Glutamatergic neuron (in vitro differentiated cells): ENCODE measurements at places on chromosomes 4 and X. TPM values are rescaled to one million over a fixed set of nuclear protein-coding genes. Genes with fewer than 3 reads are reported as not detected.

CEP44 gene
- total RNA-seq, result 29.0 TPM

HELQ gene
- 11.7 TPM for total RNA-seq

DNA sequence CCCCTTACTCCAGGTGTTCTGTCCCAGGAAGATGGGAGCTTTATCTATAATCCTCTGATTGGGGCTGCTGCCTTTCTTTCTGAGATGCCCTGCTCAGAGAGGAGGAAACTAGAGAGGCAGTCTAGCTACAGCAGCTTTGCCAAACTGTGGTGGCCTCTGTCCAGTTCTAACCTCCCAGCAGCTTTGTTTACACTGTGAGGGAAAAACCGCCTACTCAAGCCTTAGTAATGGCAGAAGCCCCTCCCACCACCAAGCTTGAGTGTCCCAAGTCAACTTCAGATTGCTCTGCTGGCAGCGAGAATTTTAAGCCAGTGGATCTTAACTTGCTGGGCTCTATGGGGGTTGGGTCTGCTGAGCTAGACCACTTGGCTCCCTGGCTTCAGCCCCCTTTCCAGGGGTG lies 394.9 kb upstream of the PABPC5 start:
- DNase-seq, result no peak

GPR143 gene
- total RNA-seq, result not detected

GRCh38 chr4:176413171-176413570 lies 93.4 kb downstream of the SPCS3 start:
- DNase-seq, result no peak

GRCh38 chrX:129649268-129650182 lies 5.2 kb downstream of the APLN start:
- DNase-seq, result no peak

GPAT3 gene
- not detected for total RNA-seq

GRCh38 chr4:103915224-103915869 lies 195.6 kb upstream of the TACR3 start:
- no peak for DNase-seq

SPANXN3 gene
- not detected for total RNA-seq

AR gene
- 0.56 TPM for total RNA-seq

- no peak for DNase-seq
These were observed at the start of gene GPR82 for GRCh38 chrX:41723826-41724225. Gene GPR82, plus strand, starts transcription at chrX:41724181. Its CDS starts 2,846 bp downstream, at chrX:41727027.

DNA sequence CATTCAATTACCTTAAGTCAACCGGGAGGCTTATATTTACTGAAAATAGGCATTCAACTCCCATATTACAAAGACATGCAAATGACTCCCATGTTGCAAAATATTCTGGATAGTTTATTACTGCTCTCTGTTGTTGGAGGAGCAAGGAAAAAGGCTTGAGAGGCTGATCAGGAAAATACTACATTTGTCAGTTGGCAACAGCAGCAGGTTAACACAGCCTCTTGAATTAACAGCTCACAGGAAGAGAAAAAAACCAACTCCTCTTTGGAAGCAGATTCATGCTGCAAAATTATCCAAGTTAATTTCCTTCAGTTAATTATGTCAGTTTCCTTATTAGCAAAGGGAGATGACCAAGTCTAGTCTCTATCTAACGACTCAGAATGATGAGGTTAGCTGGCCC lies 238.9 kb downstream of the MAML3 start:
- no peak for DNase-seq

- DNase-seq, result no peak
These were observed 471.9 kb downstream of the TRIML1 start for GRCh38 chr4:188611143-188611542.

- DNase-seq, result no peak
These were observed 16.0 kb downstream of the UBA6 start for GRCh38 chr4:67684839-67685531.
